ENCODE measurements at places on chromosomes 1 and 21. TPM values are rescaled to one million over a fixed set of nuclear protein-coding genes. Genes with fewer than 3 reads are reported as not detected.

The OR2L13 gene
- polyA plus RNA-seq = not detected

The MMP23B gene
- 10.4 TPM for polyA plus RNA-seq

- no peak for DNase-seq
Observed at GRCh38 chr1:119656410-119656955, 8.4 kb upstream of the ZNF697 start.

DNA sequence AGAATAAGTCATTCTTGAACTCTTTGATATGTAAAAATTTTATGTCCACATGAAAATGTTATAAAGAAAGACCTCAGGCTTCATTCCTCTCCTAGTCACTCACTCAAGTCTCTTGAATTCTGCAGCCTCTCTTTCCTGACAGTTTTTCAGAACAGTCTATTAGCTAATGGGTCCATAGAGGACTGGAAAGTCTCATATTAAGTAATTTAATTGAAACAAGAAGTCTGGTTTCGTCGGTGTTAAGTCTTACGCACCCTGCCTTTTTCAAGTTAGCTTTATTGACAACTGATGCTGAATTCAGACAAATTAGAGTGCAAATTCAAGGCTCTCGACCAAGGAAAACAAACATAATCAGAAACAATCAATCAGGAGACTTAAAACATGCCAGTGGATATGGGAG lies 105.8 kb downstream of the GREM2 start:
- DNase-seq = no peak

- peak; percentile 56 for DNase-seq
Observed at GRCh38 chr21:38126666-38127303, 130.0 kb upstream of the KCNJ15 start.

DNA sequence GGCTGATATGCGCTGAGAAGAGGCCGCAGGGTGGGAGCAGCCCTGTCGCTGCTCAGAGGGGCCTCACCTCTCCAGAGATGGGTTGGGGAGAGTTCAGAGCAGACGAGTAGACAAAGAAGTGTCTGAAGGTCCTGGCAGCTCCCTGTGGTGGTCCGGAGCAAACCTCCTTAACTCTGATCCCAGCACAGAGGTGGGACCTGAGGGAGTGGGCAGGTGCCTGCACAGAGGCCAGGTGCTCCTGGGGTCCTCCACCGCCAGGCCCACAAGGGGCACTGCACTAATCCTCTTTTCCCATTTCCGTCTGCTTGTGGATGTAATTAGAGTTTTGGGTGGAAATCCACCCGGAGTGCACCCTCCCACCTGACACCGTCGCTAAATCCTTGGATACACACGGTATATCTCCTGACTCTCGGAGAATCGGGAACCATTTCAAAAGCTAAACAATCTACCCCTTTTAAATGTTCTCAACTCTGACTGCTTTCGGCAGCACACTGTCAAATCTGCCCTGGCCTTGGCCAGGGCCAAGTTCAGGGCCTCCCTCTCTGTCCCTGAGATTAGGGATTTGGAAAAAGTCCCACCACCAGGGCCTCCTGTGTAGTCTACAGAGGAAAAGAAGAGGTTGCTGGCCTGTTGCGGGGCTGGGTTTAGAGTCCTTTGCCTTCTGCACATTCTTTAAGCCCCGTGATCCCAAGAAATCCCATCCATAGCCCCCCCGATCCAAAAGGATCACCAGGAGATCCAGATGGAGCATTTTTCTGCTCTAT lies 22.4 kb downstream of the CASZ1 start:
- DNase-seq = peak; percentile 47

- no peak for DNase-seq
Observed at GRCh38 chr1:11558276-11558675, 79.3 kb downstream of the DISP3 start.
